ENCODE measurements at places on chromosomes 2 and 18.

DNA sequence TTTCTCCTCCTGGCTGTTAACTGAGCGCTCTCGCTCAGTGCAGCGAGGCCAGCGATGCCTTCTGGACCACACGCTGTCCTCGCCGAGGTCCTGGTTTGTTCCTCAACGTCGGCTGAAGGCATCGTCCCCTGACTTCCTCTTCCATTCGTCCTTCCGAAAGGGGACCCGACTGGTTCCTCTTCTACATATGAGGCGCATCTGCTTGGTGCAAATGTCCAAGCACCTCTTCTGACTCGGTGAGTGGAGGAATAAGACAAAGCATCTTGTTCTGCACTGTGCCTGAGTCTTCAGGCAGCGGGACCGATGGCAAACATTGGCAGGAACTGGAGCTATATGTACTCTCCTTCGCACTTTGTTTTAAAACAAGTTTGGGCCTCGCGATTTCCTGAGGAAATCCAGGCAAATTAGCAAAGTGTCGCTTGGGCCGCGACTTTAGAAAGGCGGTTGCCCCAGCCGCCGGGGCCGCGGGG, 621 bp upstream of the KCNS3 start:
- DNase-seq: no peak

- DNase-seq: no peak
These were observed 37.4 kb downstream of the SCTR start for GRCh38 chr2:119486886-119487285.

GRCh38 chr2:25347205-25347815, 5.6 kb upstream of the DNMT3A start:
- no peak for DNase-seq

DNA sequence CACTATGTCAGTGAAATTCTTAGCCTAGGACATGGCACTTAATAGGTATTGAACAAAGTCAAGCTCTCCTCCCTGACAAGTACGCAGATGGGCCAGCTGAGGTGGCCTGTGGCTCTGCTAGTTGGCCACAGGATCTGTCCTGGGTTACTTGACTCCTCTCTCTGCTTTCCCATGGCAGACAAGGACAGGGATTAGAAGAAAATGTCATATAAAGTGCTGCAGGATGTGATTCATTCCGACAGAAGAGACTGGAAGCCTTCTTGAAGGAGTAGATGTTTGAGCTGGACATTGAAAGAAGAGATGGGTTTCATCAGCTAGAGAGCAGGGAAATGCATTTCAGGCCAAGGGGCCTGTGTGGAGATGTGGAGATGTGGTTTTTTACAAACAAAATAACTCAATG, 46.7 kb downstream of the SMAD7 start:
- DNase-seq: no peak

GRCh38 chr2:59674100-59674499, 879.4 kb downstream of the BCL11A start:
- DNase-seq: no peak

GRCh38 chr2:27263287-27264252, 723 bp upstream of the SLC30A3 start:
- no peak for DNase-seq

DNA sequence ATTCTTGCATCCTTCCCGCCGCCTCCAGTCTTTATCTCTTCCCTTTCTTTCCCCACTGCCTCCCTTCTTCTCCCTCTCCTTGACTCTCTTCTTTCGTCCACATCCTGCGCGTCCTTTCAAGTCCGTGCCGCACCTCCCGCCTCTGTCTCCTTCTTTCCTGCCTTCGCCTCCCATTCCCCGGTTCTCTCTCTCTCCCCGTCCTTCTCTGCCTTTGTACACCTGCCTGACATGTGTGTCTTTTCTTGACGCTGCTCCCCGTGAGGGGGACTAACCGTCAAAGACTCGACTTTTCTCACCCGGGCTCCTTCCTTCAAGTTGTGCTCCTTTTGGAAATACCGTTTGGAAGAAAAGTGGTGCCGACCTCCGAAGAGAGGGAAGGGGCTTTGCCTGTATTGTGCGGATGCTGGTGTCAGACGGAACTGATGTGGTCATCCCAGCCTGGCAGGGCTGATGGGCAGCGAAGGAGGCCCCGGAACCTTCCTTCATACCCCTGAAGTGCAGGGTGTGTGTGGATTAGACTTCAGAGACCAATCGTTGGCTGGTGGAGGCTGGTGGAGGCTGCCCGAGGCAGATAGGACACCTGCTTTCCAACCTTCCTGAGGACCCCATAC, 879 bp downstream of the TMEM178A start:
- no peak for DNase-seq

DNA sequence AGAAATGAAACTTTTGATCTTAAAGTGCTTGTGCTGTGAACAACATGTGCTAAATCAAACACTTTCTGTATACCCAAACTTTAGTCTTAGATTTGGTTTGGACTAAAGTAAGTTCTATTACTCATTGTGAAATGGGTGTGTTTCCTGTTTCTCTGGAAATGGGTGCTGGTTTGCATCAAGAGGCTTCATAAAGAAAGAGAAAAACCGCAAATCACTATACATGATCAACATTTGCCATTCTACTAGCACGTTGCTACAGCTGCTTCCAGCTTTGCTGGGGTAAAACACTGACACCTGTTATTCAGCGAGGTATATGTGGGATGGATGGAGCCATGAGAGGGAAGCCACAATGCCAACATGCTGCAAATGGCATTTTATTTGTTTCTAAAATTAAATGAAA, 547.0 kb upstream of the ACVR2A start:
- no peak for DNase-seq

DNA sequence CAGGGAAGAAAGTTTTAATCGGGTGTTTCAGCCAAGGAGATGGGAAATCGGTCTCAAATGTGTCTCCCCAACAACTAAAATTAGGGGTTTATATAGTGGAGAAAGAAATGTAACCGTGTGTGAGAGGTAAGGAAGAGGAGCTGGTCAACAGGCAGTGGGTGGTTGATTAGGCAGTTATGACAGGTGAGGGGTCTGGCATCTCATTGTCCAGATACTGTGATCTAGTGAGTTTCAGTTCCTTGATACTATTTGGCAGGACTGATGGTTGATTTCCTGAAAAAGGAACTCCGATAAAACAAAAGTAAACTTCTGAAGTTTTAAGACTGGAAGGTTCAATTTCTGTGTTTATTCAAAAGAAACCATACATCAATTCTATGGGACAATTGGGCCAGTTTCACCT, 197.9 kb downstream of the LPIN1 start:
- no peak for DNase-seq

- no peak for DNase-seq
These were observed 145.6 kb downstream of the HDAC4 start for GRCh38 chr2:239255218-239255617.

- DNase-seq: no peak
These were observed 813.0 kb downstream of the MBD2 start for GRCh38 chr18:53411511-53411910.

DNA sequence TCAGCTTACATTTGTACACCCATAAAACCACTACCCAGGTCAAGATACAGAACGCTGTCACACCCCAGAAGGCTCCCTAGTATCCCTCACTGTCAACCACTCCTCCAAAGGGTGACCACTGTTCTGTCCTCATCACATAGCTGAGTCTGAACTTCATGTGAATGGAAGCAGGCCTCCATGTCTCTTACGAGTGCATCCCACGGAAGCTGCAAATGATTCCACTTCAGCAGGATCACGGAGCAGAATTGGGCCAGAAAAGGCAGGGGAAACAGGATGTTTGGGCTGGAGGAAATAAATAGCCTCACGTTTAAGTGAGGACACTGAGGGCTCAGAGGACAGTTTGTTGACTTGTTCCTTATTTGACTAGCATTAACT, 38.4 kb downstream of the LBH start:
- DNase-seq: no peak

DNA sequence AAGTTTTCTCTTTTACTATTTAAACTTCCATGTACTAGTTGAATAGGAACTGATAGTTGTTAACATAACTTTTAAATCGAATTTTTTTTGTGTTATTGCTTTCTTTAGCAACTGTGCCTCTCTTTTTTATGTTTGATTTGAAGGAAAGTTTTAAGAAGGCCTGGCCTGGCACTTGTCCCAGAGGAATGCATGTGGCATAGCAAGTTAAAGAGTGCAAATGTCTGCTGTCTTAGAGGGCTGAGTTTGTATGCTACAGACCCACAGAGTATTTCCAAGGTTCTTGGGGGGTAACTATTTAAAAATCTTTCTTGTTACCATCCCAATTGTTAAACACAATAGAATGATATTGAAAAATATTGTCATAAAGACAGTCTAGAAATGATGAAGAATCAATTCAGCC, 47.0 kb downstream of the MTCL1 start:
- no peak for DNase-seq

Data from stimulated activated naive CD4-positive, alpha-beta T cell (primary cell).